ENCODE measurements at places on chromosomes 2 and 18.
A peak's percentile ranks its signal among the peaks of the same experiment; 100 is the strongest.

GRCh38 chr2:158693476-158693875 is 101.6 kb upstream of the DAPL1 start:
- DNase-seq, result no peak

DNA sequence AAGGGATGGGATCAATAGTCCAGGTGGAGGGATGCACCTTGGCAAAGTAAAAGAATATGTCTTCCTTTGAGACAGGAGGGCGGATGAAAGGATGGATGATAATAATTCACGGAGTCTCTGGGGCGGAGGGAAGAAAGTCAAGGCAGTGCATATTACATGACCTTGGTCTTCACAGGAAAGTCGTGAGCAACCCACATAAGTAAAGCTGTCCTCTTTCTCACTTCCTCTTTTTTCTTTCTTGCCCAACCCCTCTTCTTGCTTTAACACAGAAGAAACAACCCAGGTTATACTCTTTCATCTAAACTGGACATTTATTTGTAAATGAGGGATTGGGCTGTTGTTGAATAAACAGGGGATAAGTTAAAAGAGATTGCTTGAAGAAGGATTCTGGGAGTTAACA is 168.7 kb upstream of the SKOR2 start:
- DNase-seq, result peak; percentile 3

- no peak for DNase-seq
These were observed 13.9 kb upstream of the SULT1C4 start for GRCh38 chr2:108363908-108364225.

DNA sequence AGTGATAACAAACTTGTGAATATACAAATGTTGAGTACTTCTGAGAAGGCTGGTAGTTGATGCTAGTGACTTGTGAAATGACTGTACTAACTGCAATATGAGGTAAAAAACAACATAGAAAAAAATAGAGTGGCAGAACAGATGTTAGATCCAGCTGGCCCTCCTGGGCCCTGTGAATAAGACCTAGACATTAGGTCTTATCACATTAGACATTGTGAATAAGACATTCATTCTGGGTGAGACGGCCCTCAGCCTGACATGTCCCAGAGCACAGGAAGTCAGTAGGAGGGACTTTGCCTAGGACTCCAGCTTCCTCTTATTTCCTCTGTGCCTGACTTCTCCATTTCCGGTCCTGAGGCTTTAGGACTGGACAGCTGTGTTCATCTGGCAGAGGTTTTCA is 22.9 kb downstream of the DOK1 start:
- DNase-seq, result peak; percentile 72

DNA sequence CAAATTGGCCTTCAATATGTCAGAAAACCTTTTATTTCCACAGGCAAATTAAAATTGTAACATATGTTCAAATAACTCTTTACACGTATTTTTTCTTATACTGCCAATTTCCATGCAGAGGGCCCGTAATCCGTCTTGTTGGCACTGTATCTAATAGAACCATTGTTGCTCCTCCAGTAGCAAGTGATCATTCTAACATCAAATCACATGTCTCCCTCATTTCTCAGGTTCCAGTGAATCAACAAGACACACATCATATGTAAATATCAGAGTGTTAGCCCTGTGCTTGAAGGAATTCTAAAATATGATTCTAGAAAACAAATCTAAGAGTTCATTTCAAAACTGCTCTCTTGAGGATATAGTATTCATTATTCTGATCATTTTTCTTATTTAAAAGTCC is 834.3 kb downstream of the LRRTM4 start:
- no peak for DNase-seq

DNA sequence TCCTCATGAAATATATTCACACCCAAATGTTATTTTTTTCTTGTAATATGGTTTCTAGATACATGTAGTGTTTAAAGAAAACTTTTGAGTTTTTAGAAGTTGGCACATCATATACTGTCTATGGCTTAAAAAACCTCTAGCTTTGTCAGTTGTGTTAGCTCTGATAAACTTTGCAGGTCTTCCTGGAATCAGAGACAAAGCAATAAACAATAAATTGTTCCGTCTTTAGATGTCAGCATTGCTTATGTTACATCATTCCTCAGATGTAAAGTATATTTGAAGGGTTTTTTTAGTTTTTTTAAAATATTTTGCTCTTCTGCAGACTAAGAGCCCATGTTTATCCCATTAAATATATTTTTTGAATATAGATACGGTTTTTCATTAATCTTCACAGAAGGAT is 145.1 kb downstream of the GPD2 start:
- DNase-seq, result no peak

DNA sequence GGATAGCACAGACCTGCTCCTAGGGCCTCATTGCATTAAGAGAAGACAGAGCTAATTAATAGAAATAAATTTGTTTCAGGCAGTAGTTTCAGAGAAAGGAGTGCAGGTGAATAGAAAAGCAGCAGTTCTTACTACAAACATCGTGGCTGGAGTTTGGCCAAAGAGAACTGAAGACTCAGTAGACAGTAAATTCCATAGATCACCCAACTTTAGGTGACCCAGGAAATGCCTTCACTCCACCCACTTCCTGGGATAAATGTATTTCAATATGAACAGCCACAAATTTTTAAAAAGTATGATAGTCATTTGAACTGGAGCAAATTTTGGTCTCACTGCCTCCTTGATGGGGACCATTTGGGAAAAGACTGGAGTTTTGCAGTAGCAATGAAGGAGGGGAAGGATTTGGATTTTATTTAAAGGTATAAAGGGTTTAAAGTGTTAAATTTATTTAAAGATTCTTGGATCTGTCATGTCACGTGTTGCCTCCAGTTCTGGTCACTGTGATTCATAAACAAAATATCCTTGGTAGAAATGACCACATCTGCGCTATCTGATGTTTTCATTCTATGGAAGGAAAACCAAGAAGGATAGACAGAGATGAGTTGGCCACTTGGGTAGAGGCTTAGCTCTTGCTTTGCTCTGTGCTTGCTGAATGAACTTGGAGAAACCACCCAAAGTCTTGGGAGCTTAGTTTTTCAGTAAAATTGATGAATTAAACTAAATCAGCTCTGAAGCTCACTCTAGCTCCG is 390.2 kb downstream of the THSD7B start:
- no peak for DNase-seq

GRCh38 chr18:10213526-10213925 is 240.9 kb upstream of the APCDD1 start:
- DNase-seq, result peak; percentile 90

DNA sequence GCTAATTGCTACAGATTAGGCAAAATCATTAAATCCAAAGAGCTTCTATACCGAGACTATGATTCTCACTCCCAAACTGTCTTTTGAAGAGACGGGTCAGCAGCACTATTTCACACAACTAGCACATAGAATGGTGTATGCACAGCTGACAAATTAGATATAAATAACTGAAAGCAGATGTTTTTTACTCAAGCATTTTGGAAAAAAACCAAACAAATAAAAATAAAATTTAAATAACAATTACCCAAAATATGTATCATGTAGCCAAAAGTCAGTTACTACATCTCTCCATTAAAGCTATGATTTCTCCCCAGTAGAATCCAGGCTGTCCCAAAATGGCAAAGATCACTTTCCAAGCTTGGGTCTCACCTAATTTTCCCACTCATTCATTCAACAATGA is 107.9 kb downstream of the TMEM163 start:
- DNase-seq, result no peak

DNA sequence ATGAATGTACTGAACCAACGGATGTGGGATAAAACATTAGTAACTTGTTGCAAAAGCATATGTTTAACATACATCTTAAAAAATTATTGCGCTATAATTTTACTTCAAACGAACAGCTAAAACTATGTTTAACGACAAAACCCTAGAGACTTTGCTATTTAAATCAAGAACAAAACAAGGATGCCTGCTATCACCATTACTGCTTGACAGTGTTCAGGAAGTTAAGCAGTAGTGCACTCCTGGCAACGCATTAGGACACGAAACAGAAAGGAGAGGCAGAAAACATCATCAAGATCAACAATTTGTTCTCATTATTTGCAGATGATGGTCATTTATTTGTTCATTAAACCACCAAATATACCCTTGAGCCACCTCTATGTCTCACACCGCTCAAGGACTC is 151.9 kb downstream of the GALNT1 start:
- no peak for DNase-seq

DNA sequence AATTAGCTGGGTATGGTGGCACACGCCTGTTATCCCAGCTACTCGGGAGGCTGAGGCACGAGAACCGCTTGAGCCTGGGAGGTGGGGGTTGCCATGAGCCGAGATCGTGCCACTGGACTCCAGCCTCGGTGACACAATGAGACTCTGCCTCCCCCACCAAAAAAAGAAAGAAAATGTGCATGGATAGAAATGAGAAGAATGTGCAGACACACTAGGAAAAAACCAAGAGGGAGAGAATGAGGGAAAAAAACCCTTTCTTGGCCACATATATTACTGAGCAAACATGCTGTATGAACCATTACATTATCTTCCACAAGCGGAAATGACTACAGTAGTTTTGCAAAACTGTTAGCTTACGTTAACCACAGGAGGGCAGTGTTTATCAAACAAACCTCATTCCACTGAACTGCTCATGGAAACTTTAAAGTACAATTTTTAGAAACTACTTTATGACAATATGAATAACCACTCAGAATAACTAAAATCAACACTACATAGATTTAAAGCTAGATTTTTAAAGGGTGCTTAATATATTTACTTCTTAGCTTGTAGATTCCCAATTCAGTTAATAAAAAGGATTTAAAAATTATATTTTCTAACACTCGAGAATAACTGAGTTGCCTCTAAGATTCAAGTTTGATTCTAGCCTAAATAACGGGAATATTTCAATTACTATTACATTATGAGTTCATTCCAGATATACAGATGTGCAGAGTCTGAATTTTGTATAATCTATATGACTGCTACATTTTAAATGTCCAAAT is 26.4 kb downstream of the ASXL2 start:
- DNase-seq, result peak; percentile 93

GRCh38 chr2:486371-486770 is 190.8 kb downstream of the TMEM18 start:
- DNase-seq, result no peak

GRCh38 chr2:139317259-139317658 is 537.1 kb upstream of the NXPH2 start:
- DNase-seq, result no peak

DNA sequence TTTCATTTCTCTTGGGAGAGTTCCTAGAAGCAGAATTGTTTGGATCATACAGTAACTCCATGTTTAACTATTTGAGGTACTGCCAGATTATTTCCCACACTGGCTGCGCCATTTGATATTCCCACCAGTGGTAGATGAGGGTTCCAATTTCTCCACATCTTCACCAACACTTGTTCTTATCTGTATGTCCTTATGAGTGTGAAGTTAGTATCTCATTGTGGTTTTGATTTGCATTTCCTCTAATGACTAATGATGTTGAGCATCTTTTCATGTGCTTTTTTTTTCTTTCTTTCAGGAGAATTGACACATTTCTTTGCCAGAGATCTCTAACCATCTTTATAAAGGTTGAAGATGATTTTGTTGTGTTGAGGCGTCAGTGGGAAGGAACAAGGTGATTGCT is 4.1 kb upstream of the MGAT5 start:
- DNase-seq, result no peak

DNA sequence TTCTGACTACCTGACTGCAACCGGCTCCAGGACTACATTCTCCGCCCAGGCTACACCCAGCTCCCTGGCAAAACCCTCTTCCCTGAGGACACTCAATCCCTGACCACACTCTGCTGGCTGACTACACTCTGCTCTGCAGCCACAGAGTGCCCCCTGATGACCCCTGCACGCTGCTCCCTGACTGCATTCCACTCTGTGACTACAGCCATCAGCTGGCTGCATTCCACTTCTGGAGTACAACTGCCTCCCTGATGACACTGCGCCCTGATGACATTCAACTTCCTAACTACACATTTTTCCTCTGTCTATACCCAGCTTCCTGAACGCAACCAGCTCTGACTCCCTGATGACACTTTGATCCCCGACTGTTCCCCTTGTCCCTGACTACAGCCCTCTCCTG is 71.3 kb upstream of the NRXN1 start:
- peak; percentile 27 for DNase-seq

DNA sequence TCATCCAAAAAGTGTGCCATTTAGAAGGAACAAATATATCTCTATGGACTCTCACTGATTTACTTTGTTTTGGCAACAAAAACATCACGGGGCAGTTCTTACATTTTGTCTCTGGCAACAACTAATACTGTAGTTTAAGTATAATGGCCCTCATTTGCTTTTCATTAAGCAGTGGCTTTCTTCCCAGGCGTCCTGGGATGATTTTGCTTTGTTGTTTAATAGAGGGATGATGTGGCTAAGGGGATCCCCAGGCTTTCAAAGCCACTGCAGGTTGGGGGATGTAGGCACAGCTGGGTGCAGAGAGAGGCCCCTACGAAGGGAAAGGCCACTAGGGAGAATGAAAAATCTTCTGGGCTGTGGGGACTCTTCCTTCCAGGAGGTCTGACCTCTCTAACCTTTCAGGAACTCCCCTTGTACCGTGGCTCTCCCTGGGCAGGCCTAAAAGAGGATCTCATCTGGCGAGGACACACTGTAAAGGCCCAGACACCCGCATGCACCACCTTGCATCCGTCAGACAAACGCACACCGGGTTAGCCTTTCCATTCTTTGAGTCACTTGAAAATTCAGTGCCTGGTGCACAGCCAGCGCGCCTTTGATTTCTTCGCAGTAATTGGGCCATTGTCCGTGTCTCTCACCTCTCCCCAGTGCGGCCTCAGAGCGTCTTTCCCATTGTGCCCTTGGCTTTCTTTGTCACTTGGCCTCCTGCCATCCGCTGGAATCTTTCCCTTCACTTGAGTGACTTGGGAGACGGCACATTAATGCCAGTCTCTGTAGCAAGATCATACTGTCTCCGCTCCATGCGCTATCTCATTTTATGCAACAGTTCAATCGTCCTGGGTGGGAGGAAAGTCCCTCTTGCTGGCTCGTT is 40.3 kb upstream of the AFF3 start:
- no peak for DNase-seq

GRCh38 chr2:112811841-112812306 is 24.7 kb downstream of the IL1B start:
- peak; percentile 62 for DNase-seq

GRCh38 chr2:48414980-48415835 is 114.7 kb upstream of the STON1 start:
- peak; percentile 76 for DNase-seq

DNA sequence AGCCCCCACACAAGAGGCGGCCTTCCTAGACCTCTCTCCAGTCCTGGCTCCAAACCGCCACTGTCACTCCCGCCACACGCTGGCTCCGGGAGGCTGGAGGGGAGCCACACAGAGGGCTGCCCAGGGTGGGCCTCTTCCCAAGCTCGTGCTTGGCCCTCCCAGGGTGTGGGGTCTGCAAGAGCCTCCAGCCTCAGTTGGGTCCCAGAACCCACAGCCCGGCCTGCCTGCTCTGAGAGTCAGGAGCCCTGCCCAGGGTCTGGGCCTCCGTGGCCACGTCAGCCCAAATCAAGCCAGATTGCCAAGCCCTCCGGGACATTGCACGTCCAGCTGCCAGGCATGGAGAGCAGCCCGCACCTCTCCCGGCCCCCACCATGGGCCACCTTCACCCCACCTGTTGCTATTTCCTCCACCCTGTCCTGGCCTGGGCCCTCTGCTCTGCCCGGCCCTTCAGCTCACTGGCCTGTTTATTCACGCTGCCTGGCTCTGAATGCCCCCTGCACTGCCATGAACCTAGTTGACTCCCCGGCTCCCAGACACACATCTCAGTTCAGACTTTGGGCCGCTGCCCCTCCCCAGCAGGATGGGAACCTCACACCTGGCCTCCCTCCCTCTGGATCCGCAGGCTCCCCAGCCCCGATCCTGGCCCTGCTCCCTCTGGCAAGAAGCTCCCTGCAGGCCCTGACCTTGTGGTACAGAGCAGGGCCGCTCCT is 61.0 kb downstream of the BIN1 start:
- no peak for DNase-seq

All from common myeloid progenitor, CD34-positive (primary cell).